ENCODE measurements at places on chromosomes 7 and 10. TPM values are rescaled to one million over a fixed set of nuclear protein-coding genes. Genes with fewer than 3 reads are reported as not detected.

GRCh38 chr10:131657318-131657984 lies 243.4 kb upstream of the PPP2R2D start:
- no peak for DNase-seq

GRCh38 chr7:29277436-29278215 lies 83.1 kb downstream of the CHN2 start:
- DNase-seq = no peak

The TRAPPC14 gene
- total RNA-seq = 52.3 TPM

The VSTM4 gene
- not detected for total RNA-seq

GRCh38 chr7:22865602-22865960 lies 42.9 kb upstream of the TOMM7 start:
- no peak for DNase-seq

The TMEM184A gene
- not detected for total RNA-seq

- no peak for DNase-seq
Observed at GRCh38 chr10:119201233-119201632, 6.1 kb upstream of the GRK5 start.

GRCh38 chr7:35268953-35269352 lies 15.1 kb upstream of the TBX20 start:
- DNase-seq = no peak

DNA sequence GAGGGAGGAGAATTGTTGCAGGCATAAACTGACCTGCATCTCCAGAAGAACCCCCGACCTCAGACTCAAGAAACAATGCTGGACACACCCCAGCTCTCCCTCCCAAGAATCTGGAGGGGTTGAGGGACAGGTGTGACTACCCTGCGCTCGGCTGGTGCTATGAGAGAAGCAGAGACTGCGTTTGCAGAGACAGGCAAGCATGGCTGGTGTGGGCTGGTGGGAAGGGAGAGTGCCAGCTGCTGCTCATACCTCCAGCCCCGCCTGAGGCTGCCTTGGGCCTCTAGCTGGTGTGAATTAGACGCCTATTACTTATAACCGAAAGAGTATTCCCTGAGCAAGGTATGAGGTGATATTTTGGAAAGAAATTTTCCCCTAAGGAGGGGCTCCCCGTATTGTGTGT lies 48.3 kb upstream of the DDC start:
- no peak for DNase-seq
